Activated CD8-positive, alpha-beta memory T cell treated with anti-CD3 and anti-CD28 coated beads, Interleukin-2, amount 10 ng/mL, durations not matched to agents 7 days and 5 days (primary cell): ENCODE measurements at places on chromosomes 3 and 15.

DNA sequence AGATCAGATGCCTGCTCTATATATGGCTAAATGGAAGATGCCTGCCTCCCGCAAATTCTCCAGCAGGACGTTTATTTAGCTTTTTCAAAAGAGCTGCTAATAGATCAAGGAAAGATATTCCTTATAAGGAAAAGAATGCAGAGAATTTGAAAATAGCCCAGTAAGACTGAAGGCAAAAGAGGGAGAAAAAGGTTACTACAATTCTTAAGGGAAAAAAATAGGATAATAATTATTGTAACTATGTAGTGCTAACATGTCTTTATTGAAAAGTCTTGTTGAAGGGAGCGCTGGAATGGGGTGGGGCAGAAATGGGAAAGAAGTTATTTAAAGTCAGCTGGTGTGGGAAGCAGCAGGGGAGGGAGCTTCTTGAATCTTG is 2.9 kb downstream of the TPM1 start:
- no peak overlapping the region for H3K4me3 ChIP-seq
- H3K27ac ChIP-seq: no peak overlapping the region
- H3K4me1 ChIP-seq: peaks cover 29% of the 10 kb centered on the region

- no peak for DNase-seq
- H3K27me3 ChIP-seq: peaks cover 14% of the 10 kb centered on the region
- no peak overlapping the region for H3K4me3 ChIP-seq
Measured at GRCh38 chr3:53821631-53822121, 24.5 kb downstream of the CHDH start.

DNA sequence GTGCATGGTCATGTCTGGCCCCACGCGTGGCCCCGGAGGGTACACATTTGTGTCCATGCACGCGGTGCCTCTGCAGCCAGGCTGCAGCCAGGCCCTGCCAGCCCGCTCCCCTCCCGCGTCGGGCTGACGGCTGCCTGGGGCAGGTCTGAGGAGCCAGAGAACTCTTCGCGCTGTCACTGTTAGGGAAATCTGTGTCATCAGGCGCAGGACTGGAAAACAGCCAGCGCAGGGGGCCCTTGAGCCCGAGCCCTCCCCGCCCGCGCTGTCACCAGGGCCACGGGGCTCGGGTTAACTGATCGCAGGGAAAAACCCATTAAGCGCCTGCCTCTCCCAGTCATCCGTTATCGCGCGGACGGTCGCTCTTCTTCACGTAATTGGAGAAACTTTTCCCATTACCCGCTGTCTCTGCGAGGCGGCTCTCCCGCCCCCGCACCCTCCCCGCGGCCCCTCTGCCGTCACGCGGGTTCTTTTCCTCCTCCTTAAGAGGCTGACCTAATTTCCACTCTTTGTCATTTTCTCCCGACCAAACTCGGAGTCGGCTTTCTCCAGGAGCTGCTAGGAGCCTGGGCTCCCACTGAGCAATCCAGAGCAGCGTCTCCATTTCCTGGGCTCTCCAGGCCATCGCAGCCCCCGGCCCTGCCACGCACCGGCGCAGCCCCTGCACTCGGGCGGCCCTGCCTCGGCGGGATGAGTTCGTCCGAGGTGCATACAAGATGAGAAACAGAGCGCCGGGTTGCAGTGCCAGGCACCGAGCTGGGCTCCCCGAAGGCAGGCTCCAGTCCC is 57.5 kb upstream of the PRR23E start:
- DNase-seq: peak; percentile 30
- H3K27me3 ChIP-seq: peaks cover 40% of the 10 kb centered on the region
- H3K4me1 ChIP-seq: no peaks in the 10 kb centered on the region
- H3K36me3 ChIP-seq: no peaks in the 10 kb centered on the region
- H3K27ac ChIP-seq: no peak overlapping the region
- no peak overlapping the region for H3K4me3 ChIP-seq

DNA sequence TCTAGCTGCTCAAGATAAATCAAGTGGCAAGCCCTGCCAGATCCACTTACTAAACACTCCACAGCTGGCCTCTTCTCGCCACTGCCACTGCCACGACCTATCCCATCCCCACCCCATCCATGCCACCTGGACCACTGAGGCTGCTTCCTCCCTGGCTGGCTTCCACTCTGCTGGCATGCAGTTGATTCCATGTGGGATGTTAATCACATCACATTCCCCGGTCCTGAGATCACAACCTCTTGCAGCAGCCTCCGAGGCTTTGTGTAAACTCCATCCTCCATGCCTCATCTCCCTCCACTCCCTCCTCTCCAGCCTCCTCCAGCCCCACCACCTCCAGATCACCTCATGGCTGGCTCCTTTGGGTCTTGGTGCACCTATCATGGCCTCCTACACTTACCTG is 7.7 kb downstream of the NCKIPSD start:
- H3K4me1 ChIP-seq: no peaks in the 10 kb centered on the region
- H3K27ac ChIP-seq: no peak overlapping the region
- peaks cover 37% of the 10 kb centered on the region for H3K36me3 ChIP-seq

DNA sequence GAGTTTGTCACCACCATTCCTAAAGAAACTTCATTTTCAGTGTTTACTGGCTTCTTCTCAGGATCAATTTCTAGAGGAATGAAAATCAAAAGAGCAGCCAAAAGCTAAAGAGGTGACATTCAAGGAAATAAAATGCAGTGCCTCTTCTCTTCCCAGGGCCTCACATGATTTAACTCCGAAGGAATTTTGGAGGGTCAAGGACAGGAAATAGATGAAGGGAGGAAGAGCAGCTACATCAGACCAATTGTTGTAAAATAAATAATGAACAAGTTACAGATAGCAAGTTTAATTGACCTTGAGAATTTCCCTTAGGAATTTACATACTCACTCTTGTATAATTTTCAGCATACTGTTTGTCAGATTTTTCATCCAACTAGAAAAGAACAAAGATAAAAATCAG is 78.1 kb downstream of the LRRFIP2 start:
- H3K4me3 ChIP-seq: no peak overlapping the region
- H3K27ac ChIP-seq: no peak overlapping the region
- H3K36me3 ChIP-seq: peaks cover 3% of the 10 kb centered on the region
- no peaks in the 10 kb centered on the region for H3K4me1 ChIP-seq
- no peak for DNase-seq

DNA sequence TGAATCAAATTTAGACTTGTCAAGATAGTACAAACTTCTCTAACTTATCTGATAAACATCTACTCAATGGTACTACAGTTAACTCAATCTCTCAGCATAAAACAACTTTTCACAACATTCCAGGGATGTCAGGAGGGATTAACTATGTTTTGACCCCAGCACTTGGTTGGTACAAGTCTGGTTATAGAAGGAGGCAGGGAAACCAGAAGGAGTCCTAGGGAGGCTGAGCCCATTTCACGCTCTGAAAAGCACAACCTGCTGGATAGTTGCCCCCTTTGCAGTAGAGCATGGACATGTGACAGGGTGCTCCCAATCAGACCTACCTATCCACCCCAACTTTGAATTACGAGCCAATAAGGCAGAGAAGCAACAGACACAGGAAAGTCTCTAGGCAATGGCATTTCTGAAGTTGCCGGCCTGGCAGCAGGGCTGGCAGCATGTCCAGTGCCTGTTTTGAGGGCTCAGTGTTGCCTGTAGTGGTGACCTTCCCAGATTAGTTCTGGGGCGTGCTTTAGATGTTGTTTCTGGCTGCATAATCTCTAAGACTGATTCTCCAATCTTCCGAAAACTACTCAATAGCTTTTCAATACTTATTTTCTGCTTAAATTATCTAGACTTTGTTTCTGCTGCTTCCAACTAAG is 8.2 kb downstream of the ANKUB1 start:
- H3K36me3 ChIP-seq: no peaks in the 10 kb centered on the region
- no peak overlapping the region for H3K4me3 ChIP-seq
- H3K27ac ChIP-seq: no peak overlapping the region
- no peaks in the 10 kb centered on the region for H3K4me1 ChIP-seq

DNA sequence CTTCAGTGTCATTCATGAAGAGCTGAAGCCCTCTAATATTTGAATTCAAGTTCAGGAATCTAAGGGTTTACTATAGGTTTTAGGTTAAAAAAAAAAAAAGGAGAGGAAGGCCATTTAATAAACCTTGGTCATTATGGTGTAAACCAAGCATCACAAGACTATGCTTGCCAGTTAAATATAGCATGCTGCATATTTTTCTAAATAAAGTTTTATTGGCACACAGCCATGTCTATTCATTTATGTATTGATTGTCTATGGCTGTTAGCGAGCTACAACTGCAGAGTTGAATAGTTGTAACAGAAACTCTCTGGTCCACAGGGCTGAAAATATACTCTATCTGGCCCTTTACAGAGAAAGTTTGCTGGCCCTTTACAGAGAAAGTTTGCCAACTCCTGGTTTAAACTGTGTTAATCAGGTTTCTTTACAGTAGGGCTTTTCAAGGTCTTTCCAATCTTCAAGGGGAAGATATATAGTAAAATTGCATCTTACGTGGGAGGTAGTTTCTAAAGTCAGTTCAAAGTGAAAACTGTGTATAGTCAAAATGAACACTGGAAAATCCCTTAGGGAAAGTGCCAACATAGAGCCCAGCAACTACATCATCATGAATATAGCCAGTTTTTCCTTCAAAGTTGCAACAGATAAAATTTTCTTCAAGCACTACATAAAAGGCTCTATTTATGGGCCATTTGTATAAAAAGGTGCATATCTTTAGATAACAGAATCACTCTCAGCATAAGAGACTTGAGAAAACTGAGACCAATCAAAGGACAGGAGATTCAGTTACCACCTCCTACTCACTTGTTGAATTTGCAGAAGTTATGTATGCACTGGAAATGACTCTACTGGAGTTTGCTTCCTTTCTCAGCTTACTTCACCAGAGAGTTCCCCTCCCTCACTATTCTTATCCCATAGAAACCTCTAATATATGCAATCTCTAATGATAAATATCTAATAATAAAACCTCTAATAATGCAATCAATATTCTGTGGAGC is 49.7 kb upstream of the FRMD4B start:
- peaks cover 16% of the 10 kb centered on the region for H3K4me1 ChIP-seq
- H3K4me3 ChIP-seq: no peak overlapping the region
- no peak for DNase-seq
- H3K27me3 ChIP-seq: peaks cover 18% of the 10 kb centered on the region
- H3K36me3 ChIP-seq: no peaks in the 10 kb centered on the region
- H3K27ac ChIP-seq: no peak overlapping the region

DNA sequence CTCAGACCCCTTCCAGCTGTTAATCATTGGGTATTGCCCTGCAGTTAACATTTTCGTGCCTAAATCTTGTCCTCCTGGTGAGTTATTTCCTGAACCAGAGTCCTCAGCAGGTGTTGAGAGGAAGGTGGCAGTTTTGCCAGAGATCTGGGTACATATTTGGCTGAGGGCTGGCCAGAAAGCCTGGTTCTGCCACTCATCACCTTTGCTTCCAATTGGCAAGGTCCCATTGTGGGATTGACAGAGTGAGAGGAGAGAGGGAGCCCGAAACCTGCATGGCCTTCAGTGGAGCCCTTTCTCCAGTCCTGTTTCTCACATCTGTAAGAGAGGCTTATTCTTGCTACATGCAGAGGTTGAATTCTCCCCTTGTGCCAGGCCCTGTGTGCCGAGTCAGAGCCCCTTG is 8.9 kb upstream of the TKT start:
- H3K4me3 ChIP-seq: no peak overlapping the region
- peaks cover 4% of the 10 kb centered on the region for H3K27me3 ChIP-seq
- H3K36me3 ChIP-seq: no peaks in the 10 kb centered on the region
- H3K27ac ChIP-seq: no peak overlapping the region

DNA sequence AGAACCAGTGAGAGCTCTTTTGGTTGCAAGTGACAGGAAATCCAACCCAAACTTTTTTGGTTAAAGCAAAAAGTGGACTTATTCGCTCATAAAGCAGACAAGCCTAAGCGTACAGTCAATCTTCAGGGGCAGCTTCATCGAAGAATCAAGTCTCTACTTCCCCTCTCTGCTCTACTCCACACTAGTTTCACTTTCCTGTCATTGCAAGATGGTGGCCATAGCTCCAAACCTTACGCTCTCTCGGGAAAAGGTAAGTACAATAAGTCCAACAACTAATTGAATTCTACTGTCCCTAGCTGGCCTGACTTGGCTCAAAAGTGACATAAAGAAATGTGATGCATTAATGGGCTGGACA is 24.9 kb upstream of the ZNF710 start:
- H3K27ac ChIP-seq: no peak overlapping the region
- no peaks in the 10 kb centered on the region for H3K27me3 ChIP-seq
- no peaks in the 10 kb centered on the region for H3K36me3 ChIP-seq
- DNase-seq: no peak

DNA sequence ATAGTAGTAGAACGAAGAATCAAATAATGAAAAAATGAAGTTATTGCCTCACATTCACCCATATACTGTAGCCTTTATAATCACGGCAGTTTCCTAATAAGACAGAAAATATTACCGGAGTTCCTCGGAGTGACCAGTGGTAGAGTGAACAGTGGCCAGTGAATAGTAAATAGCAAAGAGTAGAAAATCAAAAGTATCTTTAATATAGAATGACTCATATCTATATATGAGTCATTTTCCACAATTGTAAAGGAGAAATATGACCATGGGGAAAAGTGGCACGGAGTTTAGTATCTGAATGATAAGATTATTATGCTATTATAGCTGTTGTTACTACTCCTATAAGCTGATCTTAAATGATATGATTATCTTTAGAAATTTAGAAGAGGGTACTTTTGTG is 38.5 kb downstream of the ZBTB20 start:
- peaks cover 17% of the 10 kb centered on the region for H3K36me3 ChIP-seq
- H3K4me1 ChIP-seq: no peaks in the 10 kb centered on the region
- H3K4me3 ChIP-seq: no peak overlapping the region
- no peak for DNase-seq

DNA sequence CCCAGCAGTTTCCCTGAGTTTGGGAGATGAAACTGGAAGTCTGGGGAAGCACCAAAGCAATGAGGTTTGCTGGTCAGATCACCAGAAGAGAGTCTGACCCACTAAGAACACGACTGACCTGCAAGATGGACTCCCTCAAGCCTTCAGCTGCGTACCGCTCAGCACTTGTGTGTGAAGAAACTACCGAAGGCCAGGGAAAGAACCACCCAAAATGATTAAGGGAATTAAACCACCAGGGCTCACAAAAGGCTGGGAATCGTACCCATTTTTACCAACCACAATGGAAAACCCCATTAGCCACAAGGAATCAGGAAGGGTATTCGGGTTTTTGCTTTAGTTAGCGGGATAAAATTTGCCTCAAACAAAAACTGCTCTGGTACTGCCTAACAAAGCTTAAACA is 21.6 kb downstream of the ATP13A3 start:
- H3K4me3 ChIP-seq: no peak overlapping the region
- peaks cover 21% of the 10 kb centered on the region for H3K4me1 ChIP-seq
- H3K27ac ChIP-seq: no peak overlapping the region
- no peaks in the 10 kb centered on the region for H3K27me3 ChIP-seq
- H3K36me3 ChIP-seq: no peaks in the 10 kb centered on the region
